ENCODE measurements at places on chromosomes 1 and 21. TPM values are rescaled to one million over a fixed set of nuclear protein-coding genes. Genes with fewer than 3 reads are reported as not detected.

Gene WLS
- polyA plus RNA-seq, result 130 TPM

Gene USP48
- 70.5 TPM for polyA plus RNA-seq

- no peak for DNase-seq
These were observed 182.3 kb downstream of the KCTD3 start for GRCh38 chr1:215749414-215749813.

DNA sequence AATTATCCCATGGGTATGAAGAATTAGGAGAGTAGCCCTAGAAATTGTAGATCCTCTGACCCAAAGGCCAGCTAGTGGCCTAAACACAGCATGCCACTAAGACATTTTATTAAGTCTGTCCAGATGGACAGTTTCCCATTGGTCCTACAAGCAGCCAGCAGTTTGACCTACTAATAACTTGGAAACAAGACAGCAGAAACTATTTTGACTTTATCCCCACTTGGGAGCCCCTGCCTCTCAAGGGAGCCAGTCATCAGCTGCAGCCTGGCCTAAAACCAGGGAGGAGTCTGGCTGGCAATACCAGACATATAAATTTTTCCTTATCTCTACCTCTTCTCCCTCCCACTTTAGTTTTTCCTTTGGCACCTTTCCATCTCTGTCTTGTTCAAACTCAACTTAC, 222.6 kb upstream of the KCTD3 start:
- no peak for DNase-seq

- DNase-seq, result no peak
These were observed 467.0 kb upstream of the USP24 start for GRCh38 chr1:55682198-55682597.

DNA sequence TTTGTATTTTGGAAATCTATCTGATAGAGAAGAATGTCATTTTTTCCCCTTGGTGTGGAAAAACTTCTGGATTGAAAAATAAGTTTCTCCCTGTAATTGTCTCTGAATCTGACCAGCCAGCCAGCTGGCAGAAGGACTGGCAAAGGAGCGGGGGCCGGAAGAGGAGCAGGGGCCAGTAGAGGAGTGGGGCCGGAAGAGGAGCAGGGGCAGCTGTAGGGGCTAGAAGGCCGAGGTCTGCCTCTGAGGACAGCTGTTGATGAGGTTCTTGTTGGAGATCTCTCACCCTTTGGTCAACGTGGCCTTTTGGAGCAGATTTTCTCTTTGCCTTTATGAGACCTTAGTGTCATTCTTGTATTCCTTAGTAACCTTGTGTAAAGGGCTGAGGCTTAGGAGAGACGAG, 121.8 kb downstream of the GALNT2 start:
- no peak for DNase-seq

Gene SFN
- 1.1 TPM for polyA plus RNA-seq

Gene LAX1
- 0.18 TPM for polyA plus RNA-seq

GRCh38 chr1:33455539-33456501, 16.6 kb upstream of the ZSCAN20 start:
- peak; percentile 83 for DNase-seq

GRCh38 chr1:53654216-53655210, 84.5 kb downstream of the GLIS1 start:
- no peak for DNase-seq

All from renal pelvis (tissue), 12 donors.